ENCODE measurements at places on chromosomes 5 and 9. TPM values are rescaled to one million over a fixed set of nuclear protein-coding genes. Genes with fewer than 3 reads are reported as not detected.

SLC36A2 gene
- total RNA-seq = not detected

C5orf22 gene
- 19.7 TPM for total RNA-seq

ST8SIA4 gene
- total RNA-seq = 20.7 TPM

NIPSNAP3A gene
- total RNA-seq = 21.6 TPM
